IMR-90 (cell line): ENCODE measurements at places on chromosomes 6 and 20. TPM values are rescaled to one million over a fixed set of nuclear protein-coding genes. Genes with fewer than 3 reads are reported as not detected.

RCAN2 gene
- total RNA-seq: 1.3 and 2.2 TPM in 2 replicates

STMN3 gene
- total RNA-seq: 20.3 and 21.1 TPM in 2 replicates

BNIP5 gene
- total RNA-seq: not detected in 2 replicates

PRDM13 gene
- total RNA-seq: not detected in 2 replicates

DNA sequence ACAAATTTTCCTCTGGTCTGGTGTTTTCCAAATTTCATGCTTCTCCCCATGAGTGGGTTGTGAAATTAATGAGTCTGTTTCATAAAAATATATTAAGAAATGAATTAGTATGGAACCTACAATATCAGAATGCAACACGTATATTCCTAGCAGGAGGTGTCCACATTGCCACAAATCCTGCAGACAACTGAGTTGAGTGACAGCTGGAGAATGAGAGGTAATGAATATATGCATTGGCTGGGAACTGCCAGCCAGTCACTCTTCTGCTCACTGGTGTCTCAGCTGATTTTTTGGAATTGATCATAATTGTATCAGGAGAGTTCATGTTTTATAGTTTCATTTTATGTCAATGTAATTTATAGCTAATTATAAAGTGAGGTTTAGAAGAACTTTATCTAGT lies 6.3 kb upstream of the ARFGEF3 start:
- DNase-seq: no peak

GRCh38 chr6:46288835-46289234 lies 118.1 kb upstream of the ENPP5 start:
- DNase-seq: no peak

GRCh38 chr6:149480502-149481280 lies 4.1 kb downstream of the ZC3H12D start:
- no peak for DNase-seq

DNA sequence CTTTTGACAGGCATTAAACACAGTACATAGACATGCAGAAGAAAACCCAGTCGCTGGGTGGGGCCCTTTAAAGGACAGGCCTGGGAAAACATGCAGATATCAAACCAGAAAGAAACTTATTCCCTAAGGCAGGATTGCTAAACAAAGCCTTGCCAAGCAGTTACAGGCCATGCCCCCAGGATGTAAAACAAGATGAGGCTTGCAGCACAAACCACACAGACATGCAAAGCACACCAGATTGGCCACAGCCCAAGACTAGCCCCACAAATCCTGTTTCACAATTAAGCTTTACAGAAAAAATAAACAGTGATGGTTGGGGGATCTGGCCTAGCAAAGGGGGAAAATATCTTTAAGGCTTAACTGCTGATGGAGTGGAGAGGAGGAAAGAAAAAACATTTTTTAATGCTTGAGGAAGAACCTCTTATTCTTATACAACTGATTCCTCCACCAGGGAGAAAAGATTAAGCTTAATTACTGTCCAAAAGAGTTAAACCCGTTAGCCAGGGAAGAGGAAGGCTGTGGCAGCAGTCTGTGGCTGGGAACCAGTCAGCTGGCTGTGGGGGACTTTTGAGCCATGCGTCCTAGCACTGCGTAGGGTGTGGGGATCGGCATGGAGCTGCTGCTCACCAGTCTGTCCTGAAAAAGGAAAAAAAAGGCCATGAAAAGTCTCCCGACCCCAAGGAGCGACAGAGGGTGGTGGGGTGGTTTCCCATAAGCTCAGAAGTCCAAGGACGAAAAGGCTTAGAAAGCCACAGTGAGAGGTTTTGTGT lies 28.4 kb downstream of the COL19A1 start:
- DNase-seq: peak; percentile 53

DNA sequence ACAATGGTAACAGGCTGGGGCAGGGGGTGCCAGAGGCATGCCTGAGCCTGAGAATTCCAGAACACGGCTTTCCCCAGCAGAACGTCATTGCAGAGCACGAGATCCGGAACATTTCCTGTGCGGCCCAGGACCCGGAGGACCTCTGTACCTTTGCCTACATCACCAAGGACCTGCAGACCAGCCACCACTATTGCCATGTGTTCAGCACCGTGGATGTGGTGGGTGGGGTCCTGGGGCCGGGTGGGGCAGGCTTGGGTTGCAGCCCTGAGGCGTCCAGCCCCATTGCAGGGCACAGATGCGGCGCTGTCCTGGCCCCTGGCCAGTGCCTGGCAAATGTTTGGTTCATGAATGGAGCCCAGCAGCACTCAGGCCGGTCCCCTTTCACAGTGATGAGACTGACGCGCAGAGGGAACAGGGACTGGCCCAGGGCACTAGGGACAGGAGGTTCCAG lies 57.1 kb downstream of the TCP11 start:
- DNase-seq: no peak

- DNase-seq: no peak
These were observed 27.6 kb upstream of the RBL1 start for GRCh38 chr20:37123441-37123840.

DNA sequence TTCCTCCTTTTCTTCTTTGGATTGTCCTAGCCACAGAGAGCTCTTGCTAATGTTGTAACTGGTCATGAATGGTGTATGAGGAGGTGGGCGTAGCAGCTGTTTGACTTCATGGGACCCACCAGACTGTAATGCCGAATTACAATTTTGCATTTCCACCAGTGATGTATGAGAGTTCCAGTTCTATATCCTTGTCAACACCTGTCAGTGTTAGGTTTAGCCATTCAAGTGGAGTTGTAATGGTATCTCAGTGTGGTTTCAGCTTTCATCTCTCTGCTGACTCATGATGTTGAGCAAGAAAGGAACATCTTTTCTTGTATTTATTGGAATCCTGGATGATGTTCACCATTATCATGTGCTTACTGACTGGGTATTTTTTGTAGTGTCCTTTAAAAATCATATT lies 5.1 kb downstream of the IGF2R start:
- peak; percentile 89 for DNase-seq

GRCh38 chr6:30960907-30961673 lies 20.3 kb downstream of the MUCL3 start:
- peak; percentile 23 for DNase-seq

- peak; percentile 67 for DNase-seq
These were observed 186.9 kb upstream of the UST start for GRCh38 chr6:148559848-148560433.

- peak; percentile 75 for DNase-seq
These were observed 518.6 kb downstream of the BMP2 start for GRCh38 chr20:7285918-7286556.

GRCh38 chr6:2748183-2748582 lies 2.5 kb downstream of the MYLK4 start:
- no peak for DNase-seq

DNA sequence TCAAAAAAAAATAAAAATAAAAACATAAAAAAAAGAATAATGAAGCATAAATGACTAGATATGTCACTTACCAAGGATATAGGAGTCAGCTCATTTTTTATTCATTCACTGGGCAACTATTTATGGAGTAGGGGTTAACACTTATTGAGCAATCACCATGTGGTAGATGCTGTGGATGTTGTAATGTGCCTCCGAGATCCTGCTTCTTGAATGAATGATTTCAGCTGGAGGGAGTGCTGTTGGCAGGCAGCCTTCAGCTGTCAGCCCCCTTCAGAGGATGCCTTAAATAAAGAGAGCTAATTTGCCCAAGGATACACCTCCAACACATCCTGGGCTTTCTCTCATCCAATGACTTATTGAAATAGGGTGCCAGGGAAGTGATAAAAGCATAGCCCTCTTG lies 229.5 kb upstream of the DTNBP1 start:
- no peak for DNase-seq

DNA sequence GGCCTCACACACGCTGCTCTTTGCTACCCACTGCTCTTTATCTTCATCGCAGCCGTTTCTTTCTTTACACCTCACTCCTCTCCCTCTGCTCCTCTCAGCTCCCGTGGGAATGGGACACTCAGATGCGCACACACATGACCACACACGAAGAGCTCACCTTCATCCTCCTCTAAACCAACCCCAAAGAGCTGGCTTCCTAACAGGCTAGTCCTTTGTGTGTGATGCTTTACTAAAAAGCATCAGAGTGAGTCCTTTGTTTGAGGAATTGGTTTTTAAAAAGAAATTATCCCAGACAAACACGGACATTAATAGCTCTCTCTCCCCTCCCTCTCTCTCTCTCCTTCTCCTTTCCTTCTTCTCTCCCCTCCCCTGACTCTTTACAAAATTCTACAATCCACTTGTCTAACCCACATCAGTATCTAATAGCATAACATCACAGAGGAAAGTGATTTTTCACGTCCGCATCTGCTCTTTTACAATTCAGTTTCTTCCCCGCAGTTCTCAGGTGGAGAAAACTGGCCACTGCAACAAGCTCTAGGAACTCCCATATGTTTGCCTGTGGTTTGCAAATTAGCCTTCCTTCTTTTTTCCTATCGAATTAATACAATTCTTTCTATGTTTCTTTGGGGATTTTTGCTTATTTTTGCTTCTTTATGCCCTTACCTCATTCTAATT lies 306.8 kb upstream of the CNR1 start:
- DNase-seq: no peak

- peak; percentile 36 for DNase-seq
These were observed 48.5 kb downstream of the FYN start for GRCh38 chr6:111824608-111825337.

- DNase-seq: peak; percentile 27
These were observed 22.5 kb upstream of the C6orf58 start for GRCh38 chr6:127554435-127555006.

DNA sequence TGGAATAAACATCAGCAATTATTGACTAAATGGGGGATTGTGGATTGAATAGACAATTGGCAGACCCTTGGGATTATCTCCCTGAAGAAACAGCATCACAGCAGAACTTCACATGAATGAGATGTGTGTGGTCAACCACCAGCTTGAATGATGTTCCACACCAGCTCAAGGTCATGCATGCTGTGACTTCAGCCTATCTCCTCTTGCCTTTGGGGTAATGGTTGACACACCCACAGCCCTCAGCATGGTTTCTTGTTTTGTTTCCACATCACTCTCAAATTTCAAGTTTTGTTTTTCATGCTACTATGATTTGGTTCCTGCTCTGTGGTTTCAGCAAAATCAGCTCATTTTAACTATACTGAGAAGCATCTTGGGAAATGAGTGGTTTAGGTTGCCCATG lies 94.3 kb downstream of the PAK5 start:
- no peak for DNase-seq

DNA sequence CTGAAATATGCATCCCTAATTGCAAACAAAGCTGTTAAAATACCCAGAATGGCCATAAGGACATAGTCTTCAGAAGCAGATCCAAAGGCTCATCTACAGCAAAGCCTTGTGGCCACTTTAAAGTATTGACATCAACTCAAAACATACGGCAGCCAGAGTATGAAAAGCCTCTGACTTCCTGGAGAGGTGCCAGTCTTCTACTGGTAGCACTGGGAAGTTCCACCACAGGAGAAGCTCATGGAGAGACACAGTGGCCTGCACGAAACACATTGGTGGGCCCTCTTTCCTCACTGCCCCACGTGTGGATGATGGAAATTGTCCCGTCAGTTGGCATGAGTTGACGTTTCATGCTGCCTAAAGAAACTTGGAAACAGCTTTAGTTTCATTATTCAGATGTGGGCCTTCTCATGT lies 202.6 kb upstream of the HEY2 start:
- peak; percentile 1 for DNase-seq

DNA sequence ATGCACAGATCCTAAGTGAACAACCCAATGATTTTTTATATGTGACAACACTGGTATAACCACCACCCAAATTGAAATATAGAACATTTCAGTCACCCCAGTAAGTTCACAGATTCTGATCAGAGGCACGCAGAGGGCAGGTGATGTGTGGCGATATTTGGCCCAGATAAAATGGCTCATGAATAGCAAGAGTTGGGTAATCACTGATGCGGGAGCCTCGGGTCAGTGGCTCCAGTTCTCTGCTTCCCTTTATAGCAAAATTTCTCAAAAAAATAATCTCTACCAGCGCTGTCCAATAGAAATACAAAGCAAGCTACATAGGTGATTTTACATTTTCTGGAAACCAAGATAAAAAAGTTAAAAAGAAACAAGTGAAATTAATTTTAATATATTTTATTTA lies 14.9 kb downstream of the GHRH start:
- no peak for DNase-seq

- DNase-seq: no peak
These were observed 32.6 kb upstream of the FUCA2 start for GRCh38 chr6:143544011-143544696.

DNA sequence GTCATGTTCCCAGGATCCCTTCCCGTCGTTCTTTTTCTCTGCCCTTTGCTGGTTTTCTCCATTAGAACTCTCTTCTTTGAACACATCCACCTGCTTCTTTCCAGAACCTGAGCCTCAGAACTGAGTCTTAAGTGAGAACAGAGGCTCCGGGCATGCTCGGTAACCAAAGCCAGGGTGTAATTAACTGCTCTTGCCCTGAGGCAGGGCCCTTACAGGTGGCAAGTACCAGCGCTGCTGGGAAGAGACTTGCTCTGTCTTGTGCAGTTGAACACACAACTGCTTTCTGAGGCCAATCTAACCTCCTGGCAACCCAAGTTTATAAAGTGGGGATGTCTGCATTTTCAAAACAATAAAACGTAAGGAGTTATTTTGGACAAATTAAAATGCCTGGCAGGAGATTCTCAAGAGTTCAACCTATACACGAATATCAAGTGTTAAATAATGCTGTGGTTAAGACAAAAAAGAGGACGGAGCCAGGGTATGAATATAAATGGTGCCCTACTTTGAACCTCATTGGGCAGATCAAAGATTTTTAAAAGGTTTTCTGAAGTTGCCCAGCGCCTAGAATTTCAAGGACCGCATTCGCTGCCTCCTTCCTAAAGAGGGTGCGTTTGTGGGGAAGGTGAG lies 12.4 kb upstream of the DEK start:
- DNase-seq: no peak

GRCh38 chr6:158031381-158032353 lies 50.0 kb downstream of the SYNJ2 start:
- peak; percentile 89 for DNase-seq

GRCh38 chr6:92433911-92434310 lies 985.4 kb downstream of the EPHA7 start:
- DNase-seq: no peak

DNA sequence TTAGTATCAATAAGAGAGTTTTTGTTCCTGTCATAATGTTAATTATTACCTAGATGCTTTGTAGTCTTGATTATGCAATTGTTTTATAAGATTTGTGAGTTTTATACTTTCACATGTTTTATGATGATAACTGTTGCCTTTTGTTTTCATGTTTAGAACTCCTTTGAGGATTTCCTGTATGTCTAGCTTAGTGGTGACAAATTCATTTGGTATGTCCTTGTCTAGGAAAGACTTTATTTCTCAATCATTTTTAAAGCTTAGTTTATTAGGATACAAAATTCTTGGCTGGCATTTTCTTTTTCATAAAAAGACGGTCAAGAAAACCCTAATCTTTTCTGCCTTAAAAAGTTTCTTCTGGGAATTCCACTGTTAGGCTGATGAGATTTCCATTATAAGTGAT lies 849.9 kb upstream of the EYS start:
- DNase-seq: no peak
